AG09319 (cell line): ENCODE measurements at places on chromosomes 2 and 18.

DNA sequence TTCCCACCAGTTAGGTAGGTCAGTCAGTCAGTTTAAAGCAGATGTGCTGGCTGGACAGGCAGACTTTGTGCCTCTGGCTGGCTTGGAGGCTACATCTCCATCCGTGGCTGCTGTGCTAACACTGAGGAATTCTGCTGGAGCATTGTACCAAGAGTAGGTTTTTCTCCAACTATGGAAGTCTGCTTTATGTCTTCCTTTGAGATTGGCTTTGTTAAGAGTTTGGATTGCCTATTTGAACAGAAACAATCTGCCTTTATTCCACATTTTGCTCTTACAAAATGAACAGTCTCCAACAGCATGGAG is 46.7 kb downstream of the WDR75 start:
- no peak for DNase-seq

DNA sequence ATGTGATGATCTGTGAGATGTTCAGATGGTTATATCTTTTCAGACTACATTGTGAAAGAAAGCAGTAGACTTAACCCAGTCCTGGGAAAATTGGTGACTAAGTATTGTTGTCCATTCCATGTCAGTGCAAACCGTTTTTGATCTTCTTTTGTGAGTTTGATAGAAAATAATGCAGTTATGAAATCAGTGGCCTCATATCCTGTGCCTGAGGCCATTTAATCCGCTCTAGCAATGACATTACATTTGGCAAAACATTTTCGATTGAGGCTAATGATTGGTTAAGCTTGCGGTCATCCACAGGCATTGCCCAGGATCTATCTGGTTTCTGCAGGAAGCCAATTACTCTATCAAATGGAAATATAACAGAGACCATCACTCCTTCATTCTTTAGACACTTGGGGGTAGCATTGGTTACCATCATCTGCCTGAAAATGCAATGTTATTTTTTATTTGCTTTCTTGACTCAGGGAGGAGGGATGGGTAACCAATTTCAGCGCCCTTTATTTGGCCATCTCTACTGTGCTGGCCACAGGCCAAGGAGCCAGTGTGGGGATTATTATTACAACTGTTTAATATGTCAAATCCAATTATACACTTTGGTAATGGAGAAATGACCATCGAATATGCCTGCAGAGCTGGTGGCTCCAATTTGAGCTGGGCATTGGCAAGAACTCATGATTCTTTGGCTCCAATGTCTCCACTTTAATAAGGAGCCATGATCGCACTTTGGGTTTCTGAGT is 33.6 kb downstream of the TRIB2 start:
- DNase-seq, result no peak

DNA sequence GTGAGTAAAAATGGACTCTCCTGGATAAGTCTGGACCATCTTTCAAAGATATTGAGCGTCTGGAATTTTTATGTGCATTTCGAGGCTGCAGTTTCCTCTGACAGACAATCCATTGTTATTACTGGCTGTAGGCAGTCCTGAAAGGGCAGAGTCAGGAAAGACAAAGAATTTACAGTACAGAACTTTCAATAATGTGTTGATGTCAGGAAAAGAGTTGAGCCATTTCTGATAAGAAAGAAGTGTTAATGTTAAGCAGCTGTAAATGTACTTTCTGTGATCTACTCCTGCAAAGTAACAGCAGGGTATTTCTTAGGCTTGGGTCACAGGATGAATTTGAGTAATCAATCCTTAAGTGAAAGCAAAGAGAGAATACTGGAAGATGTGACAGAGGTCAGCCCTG is 29.8 kb downstream of the TSPYL6 start:
- no peak for DNase-seq

DNA sequence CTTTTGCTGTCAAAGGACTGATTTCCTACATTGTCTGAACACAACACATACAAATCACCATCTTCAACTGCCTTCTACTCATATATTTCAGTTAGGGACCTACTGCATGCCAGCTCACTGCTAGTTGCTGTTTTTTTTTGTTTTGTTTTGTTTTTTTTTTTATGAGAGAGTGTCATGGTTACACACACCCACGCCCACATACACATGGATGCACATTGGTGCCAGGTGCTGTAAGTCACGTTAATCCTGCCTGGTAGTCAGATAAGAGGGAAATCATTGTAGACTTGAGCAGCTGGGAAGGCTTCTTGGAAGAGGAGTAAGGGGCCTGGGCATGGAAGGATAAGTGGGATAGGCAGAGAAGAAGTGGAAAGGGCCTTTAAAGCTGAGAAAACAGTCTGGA is 209.9 kb downstream of the TDRD15 start:
- DNase-seq, result no peak

GRCh38 chr18:24611075-24611474 is 150.6 kb downstream of the HRH4 start:
- DNase-seq, result no peak
